ENCODE measurements at places on chromosomes 12 and 14.

DNA sequence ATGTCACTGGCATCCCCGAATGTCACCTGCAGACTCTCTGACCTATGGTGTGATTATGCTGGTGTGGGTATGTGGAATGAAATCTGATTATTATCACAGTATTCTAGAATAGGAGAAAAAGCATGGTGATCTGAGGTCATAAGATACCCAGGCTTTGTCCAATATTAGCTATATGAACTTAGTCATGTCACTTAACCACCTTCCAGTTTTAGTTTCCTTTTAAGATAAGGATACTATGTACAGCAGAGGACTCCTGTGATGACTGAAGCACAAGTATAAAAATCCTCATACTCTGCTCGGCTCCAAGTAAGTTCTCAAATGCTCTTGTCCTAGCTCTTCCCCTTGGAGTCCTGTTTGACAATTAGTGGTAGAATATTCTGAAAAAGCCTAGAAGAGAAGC, 2.8 kb downstream of the GNS start:
- DNase-seq = no peak

GRCh38 chr12:63821781-63822251, 22.7 kb upstream of the SRGAP1 start:
- DNase-seq = no peak

GRCh38 chr14:96663491-96664067, 133.6 kb upstream of the VRK1 start:
- DNase-seq = no peak

DNA sequence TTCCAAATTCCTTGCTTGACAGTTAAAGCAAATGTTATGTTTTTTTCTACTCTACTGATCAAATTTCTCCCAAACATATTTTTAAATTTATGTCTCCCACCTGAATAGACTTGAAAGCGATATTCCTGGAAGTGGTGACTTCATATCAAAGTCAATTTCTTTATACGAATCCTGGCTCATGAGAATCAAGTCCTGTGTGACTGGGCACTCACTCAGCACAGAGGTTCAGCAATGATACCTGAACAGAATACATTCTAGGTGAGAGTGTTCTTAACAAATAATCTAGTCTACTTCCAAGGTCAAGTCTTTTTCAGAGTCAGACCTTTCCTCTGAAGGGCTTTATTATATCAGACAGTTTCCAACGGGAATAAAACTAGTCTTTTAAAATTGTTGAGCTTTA, 1070.6 kb downstream of the TRHDE start:
- DNase-seq = no peak

- no peak for DNase-seq
Observed at GRCh38 chr12:48388460-48388859, 37.7 kb upstream of the ZNF641 start.

DNA sequence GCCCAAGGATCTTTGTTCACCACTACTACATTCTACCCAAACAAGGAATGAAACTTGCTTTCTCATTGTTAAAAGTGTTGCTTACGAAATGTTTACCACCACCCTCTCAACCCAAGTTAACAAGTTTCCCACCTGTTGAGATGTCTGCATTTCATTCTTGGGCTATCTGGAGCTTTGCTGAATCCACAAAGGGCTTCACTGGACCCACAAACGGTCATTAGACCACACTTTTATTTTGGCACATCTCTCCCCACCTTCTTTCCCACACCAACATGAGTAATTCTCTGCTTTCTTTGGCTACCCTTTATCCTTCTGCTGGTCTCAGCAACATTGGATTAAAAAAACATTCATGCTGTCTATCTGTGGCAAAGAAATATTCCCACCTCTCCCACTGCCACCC, 78.0 kb downstream of the TMEM260 start:
- no peak for DNase-seq

GRCh38 chr12:6337958-6338433, 3.9 kb downstream of the TNFRSF1A start:
- no peak for DNase-seq

Measured in fibroblast of skin of left quadriceps (primary cell).